Activated gamma-delta T cell treated with anti-CD3 and anti-CD28 coated beads, Interleukin-2, amount 50 U/mL, for 16 hours (primary cell): ENCODE measurements at places on chromosomes 2 and 18.

GRCh38 chr2:56077359-56077915 lies 106.4 kb upstream of the CCDC85A start:
- DNase-seq, result no peak

- DNase-seq, result no peak
These were observed 10.8 kb downstream of the PROM2 start for GRCh38 chr2:95284886-95285541.

DNA sequence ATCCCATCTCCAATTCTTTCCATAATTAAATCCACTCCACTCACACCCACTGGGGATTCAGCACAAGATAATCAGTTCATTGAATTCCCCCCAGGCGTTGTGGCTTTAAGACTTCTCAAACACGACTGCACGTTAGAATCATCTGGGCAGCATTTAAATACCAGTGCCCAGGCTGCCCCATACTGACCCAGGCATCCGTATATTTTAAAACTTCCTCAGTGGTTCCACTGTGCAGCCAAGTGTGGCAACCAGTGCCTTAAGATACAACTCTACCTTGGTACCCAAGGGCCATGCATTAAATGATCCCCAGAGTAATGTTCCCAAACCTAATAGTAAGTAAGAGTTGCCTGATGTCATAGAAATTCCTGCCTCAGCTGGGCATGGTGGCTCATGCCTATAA lies 54.3 kb upstream of the BZW1 start:
- DNase-seq, result no peak

- DNase-seq, result no peak
These were observed 295.3 kb upstream of the EPAS1 start for GRCh38 chr2:46001741-46002506.

- no peak for DNase-seq
These were observed 411.7 kb upstream of the MYT1L start for GRCh38 chr2:2742726-2743125.

DNA sequence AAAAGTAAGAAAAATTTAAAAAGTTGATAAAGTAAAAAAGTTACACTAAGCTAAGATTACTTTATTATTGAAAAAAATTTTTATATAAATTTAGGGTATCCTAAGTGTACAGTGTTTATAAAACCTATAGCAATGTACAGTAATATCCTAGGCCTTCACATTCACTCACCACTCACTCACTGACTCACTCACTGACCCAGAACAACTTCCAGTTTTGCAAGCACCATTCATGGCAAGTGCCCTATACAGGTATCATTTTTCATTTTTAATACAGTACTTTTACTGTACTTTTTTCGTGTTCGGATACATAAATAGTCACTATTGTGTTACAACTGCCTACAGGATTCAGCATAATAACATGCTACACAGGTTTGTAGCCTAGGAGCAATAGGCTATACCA lies 8.9 kb upstream of the THUMPD2 start:
- no peak for DNase-seq

- DNase-seq, result no peak
These were observed 65.0 kb downstream of the LINC00305 start for GRCh38 chr18:64083916-64084315.

DNA sequence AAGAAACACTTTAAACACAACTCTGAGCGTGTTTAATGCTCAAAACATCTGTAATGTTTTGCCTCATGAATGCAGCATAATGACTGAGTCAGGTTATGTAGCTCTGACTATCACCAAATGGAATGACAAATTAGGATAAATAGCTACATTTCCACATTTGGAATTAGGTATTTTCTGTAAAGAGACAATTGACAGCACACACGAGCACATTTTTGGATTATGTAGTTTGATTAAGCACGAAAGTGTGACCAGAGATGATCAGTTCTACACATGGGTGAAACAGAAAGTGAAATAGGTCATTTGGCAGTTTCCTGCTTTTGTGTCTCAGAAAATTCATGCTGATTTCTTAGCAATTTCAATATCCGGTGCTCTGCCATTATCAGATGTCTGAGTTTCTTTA lies 29.0 kb downstream of the LPIN1 start:
- no peak for DNase-seq
